ENCODE measurements at places on chromosomes 1 and 21.

DNA sequence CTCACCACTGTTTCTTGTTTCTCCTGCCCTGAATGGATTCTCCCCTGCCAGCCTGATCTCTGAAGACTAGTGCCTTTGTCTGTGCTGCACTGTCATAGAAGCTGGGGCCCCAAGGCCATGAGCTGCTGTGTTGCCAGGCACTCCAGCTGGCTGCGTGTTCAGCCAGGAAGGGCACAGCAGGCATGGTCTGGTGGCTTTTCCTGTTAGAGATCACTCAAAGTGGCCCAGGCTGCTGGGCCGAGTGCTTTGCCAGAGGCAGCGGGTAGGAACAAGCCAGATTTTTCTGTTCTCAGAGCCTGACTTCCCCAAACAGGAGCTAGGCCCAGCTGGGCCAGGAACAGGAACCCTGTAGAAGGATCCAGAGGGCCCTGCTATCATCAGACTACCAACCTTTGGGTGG lies 5.2 kb downstream of the ADPRS start:
- no peak for DNase-seq

GRCh38 chr21:35222021-35222420 lies 172.9 kb upstream of the RUNX1 start:
- DNase-seq, result no peak

DNA sequence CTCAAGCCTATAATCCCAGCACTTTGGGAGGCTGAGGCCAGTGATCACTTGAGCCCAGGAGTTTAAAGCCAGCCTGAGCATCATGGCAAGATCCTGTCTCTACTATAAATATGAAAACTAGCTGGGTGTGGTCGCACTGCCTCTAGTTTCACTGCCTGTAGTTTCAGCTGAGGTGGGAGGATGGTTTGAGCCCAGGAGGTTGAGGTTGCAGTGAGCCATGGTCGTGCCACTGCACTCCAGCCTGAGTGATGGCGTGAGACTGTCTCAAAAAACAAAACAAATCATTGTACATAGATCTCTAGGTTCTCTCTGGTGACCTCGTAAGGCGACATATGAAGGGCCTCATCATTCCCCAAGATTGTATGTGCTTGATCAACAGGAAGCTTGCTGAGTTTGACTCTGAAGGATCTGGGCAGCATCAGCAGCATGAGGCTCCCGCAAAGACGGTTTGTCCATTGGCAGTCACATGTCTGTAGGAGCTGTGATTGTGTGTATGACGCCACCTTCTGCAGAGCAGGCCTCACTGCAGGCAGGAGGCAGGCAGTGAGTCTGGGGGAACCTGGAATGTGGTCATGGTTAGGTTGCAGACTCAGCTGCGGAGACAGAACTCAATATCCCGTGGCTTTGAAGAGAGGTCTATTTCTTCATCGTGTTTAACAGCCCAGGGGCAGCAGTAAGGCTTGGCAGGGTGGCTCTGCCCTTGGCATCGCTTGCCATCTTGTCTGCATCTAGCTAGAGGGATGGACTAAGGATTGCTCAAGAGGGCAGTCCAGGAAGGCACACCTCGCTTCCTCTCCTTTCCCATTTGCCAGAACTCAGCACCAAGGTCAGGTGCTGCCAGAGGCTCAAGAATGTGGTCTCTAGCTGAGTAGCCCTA lies 14.0 kb downstream of the ATP5PO start:
- DNase-seq, result peak; percentile 34

- DNase-seq, result no peak
Measured at GRCh38 chr1:100708476-100709062, 11.0 kb upstream of the VCAM1 start.

- DNase-seq, result no peak
Measured at GRCh38 chr1:178962853-178963711, 62.6 kb upstream of the FAM20B start.

- DNase-seq, result no peak
Measured at GRCh38 chr1:87718241-87718950, 389.7 kb downstream of the LMO4 start.

DNA sequence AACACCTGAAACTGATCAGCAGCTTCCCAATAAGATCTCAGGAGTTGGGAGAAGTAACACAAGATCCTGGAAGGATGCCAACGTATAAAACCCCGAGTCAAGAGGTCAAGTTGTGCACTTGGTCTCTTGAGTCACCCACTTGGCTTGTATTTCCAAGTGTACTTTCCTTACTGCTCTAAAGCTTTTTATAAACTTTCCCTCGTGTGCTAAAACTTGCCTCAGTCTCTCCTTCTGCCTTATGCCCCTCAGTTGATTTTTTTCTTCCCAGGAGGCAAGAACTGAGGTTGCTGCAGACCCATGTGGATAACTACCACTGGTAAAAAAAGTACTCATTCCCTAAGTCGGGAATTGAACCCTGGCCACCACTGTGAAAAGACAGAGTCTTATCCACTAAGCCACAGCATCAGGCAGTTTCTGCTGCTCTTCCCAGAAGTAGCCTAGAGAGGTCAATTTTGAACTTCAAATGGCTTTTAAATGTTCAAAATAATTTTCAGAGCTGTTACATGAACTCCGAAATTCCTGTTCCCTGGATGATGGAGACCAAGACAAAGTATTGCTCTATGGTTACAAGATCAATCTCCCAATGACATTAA lies 28.9 kb downstream of the ITLN2 start:
- DNase-seq, result no peak

GRCh38 chr1:164855716-164856329 lies 296.8 kb downstream of the PBX1 start:
- DNase-seq, result no peak

DNA sequence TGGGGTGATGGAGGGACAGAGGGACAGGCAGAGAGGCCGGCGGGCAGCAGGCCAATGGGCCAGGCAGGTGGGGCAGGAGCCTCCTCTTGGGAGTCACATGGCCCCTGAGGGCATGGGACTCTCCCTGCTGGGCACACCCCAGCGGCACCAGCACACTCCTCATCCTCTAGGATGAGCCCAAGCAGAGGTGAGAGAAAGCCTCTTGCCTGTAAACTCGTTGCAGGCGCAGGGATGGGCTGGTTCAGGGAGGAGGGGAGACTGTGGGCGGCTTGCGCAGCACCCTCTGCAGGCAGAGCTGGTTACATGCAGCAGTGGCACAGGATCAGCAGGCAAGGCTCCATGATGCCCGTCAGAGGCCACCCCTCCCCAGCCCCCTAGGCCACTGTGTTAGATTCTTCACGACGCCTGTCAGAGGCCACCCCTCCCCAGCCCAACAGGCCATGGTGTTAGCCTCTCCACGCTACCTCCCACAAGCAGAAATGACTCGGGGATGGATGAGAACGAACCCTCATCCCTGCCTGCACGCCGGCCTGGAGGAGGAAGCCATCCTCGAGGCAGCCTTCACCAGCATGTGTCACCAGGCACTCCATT lies 209.7 kb upstream of the VAMP3 start:
- DNase-seq, result no peak

GRCh38 chr1:59856725-59857338 lies 42.1 kb downstream of the HOOK1 start:
- no peak for DNase-seq

DNA sequence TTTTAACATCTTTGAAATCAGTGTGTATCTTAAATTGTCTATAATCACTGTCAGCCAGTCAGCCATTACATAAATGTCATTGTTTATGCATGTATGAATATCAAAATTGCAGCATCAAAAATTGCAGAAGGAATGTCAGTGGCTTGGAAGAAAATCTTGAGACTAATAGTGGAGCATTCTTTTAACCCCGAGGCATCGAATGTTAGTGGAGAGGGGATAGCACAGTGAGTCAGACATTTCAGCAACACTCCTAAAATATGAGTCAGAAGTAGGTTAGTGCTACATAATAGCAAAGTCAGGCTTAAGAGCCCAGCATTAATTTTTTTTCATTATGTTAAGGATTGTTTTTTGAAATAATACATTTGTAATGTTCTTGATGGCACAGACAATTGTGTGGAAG lies 45.5 kb downstream of the SNRPE start:
- no peak for DNase-seq

GRCh38 chr1:182444497-182444896 lies 5.4 kb upstream of the RGSL1 start:
- DNase-seq, result no peak

- DNase-seq, result no peak
Measured at GRCh38 chr21:18893406-18893805, 489.8 kb upstream of the TMPRSS15 start.

DNA sequence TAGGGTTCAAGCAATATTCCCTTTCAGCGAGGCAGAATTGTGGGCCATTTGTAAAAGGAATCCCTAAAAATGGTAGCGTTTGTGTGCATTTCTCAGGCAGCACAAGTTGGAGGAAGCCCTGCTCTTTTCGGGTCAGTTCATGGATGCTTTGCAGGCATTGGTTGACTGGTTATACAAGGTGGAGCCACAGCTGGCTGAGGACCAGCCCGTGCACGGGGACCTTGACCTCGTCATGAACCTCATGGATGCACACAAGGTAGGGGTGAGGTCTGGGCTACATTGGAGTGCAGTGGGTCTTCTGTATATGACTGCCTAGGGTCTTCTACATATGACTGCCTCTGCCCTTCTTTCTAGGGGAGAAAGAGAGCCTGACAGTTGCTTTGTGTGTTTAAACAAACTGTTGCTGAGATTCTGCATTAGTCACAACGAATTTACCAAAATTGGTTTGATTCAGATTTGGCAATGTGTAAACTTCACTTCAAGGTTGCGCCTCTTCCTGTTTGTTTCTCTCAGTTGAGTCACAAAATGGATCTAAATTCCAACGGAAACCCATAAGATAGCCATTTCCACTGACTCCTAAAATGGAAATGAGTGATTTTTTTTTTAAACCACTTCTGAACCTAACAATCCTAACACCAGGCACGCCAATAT lies 40.4 kb upstream of the BMP8A start:
- no peak for DNase-seq

DNA sequence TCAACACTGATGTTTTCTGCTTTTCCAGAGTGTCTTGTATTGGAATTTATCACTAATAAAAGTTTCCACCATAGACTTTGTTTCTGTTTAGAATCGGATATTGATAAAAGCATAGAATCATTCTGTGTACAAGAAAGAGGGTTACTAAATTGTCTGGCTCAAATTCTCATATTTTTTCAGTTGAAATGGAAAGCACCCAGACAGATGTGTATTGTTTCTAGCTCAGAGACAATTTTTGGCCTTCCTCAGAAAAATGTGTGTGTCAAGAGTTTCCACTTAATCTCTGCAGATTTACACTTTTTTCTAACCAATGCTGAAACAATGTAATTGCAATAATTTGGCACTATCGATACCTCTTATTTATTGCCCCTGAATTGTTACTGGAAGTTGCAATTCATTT lies 20.2 kb downstream of the LHX9 start:
- DNase-seq, result no peak

DNA sequence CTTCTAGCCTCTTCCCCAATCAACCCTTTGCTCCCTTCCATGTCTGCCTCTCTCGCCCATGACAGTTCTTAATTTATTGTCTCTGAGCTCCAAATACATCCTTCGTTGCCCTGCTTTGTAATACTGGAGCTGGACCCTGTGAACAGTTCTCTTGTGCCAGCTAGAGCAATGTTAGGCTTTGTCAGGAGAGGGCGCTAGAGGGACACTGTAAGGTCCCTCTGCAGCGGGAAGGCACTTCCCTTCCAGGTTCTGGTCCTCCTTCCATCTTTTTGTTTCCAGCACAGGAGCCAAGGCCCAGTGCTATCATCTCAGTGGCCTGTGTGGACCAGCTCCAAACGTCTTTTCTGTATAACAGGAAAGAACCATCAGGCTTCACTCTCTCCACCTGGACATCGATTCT lies 95.9 kb downstream of the PTPRU start:
- peak; percentile 20 for DNase-seq

- peak; percentile 10 for DNase-seq
Measured at GRCh38 chr1:238592621-238593020, 701.9 kb upstream of the ZP4 start.

DNA sequence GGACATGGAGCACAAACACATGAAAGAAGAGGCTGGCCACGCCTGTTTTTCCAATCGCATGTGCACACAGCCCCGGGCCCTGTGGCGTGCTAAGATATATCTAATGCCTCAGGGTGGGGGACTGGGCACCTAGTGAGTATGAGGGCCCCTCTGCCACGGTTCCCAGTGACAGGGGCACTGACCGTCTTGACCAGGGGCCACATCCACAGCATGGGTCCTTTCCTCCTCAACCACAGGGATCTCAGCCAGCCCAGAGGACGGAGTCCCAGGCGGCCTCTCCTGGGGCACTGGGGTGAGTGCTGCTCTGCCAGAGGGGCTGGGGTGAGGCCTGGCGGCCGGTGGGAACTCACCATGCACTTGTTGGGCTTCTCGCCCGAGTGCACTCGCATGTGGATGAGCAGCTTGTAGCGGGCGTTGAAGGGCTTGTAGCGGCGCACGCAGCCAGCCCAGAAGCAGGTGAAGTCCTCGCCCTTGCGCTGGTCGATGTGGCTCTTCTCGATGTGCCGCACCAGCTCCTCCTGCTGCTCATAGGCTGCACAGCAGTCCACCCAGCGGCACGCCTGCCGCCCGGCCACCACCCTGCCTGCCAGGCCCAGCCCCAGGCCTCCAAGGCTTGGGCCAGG lies 134.7 kb downstream of the DMRTB1 start:
- DNase-seq, result peak; percentile 55

- no peak for DNase-seq
Measured at GRCh38 chr1:86573763-86574484, 27.0 kb downstream of the CLCA4 start.

DNA sequence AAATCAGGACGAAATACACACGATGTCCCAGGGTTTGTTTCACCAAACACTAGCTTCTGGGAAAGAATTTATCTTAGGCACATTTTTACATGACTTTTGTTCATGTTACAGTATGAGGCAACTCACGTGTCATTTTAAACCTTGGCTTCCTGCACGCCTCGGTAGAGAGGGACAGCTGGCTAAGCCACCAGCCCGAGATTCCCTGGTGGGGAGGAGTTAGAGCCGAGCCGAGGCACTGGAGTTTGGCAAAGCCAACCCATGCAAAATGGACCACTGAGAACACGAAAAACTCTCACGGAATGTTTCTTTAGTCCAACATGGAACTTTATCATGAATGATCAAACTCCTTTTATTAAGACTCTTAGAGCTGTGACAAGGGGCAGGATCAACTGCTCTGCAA lies 240.0 kb downstream of the DYRK1A start:
- no peak for DNase-seq

DNA sequence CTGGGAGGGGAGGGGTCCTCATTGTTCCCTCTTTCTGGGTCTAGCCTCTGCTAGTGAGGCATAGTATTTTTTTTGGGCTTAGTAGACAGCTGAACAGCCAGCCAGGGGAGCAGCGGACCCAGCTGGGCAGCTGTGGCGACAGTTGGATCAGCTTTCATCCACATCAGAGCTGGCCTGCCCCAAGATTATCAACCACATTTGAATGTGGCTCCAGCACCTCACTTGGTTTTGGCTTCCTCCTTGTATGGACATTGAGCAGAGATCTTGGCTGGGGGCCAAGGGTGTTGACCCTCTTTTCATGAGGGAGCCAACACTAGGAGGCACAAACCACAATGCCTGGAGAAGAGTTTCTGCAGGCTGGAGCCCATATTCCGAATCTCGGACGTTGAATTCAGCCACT lies 25.0 kb downstream of the WNT4 start:
- DNase-seq, result no peak

Measured in NCI-H1417 (cell line).